CD8-positive, alpha-beta memory T cell (primary cell): ENCODE measurements at places on chromosomes 7 and 10. TPM values are rescaled to one million over a fixed set of nuclear protein-coding genes. Genes with fewer than 3 reads are reported as not detected.

Gene SSC4D
- 0.17 TPM for polyA plus RNA-seq

Gene PRLHR
- polyA plus RNA-seq, result not detected

Gene EPDR1
- polyA plus RNA-seq, result 3.0 TPM

Gene CASD1
- 15.5 TPM for polyA plus RNA-seq

Gene SRRT
- polyA plus RNA-seq, result 90.7 TPM

Gene H2AZ2
- 273 TPM for polyA plus RNA-seq

Gene WNT8B
- not detected for polyA plus RNA-seq

Gene DIP2C
- polyA plus RNA-seq, result 1.1 TPM

- H3K27me3 ChIP-seq, result no peaks in the 10 kb centered on the region
- peak overlapping the region; percentile 32 for H3K4me3 ChIP-seq
- H3K36me3 ChIP-seq, result no peaks in the 10 kb centered on the region
- DNase-seq, result peak; percentile 71
These were observed 31.6 kb downstream of the IKZF1 start for GRCh38 chr7:50335795-50336754.

- H3K27ac ChIP-seq, result no peak overlapping the region
- H3K36me3 ChIP-seq, result no peaks in the 10 kb centered on the region
- no peak overlapping the region for H3K4me3 ChIP-seq
- H3K4me1 ChIP-seq, result no peaks in the 10 kb centered on the region
- DNase-seq, result no peak
- no peaks in the 10 kb centered on the region for H3K27me3 ChIP-seq
These were observed 2.3 kb downstream of the GLI3 start for GRCh38 chr7:42234736-42235135.

- H3K4me1 ChIP-seq, result no peaks in the 10 kb centered on the region
- H3K27ac ChIP-seq, result no peak overlapping the region
- no peaks in the 10 kb centered on the region for H3K36me3 ChIP-seq
- H3K27me3 ChIP-seq, result no peaks in the 10 kb centered on the region
- no peak for DNase-seq
- no peak overlapping the region for H3K4me3 ChIP-seq
These were observed 4.6 kb upstream of the OR2A14 start for GRCh38 chr7:144118341-144118740.

DNA sequence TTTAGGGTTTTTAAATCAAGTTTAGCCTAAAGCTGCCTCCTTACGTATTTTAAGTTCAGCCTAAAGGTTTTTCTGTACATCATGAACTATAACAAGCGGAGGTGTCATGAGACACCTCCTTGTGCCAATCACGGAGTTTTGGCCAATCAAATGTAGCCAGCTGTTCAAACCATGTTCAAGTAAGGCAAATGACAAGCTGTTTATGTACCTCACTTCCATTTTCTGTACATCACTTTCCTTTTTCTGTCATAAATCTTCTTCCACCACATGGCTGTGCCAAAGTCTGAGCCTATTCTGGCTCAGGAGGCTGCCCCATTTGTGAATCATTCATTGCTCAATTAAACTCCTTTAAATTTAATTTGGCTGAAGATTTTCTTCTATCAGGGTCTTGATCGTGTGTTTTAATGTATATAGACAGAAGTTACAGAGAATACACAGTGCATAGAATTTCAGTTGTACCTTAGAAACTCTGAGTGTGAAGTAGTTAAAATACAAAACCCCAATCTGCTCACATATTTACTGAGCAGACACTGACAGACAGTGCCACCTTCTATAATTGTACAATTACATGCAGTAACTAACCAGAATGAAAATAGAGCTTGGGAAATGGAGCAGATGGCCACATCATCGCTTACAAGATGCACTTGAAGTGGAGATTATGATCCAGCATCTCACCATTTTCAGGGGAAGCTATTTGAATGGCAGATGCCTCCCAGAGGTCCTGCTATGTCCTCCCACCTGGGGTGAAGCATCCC, 76.9 kb upstream of the LANCL2 start:
- H3K27me3 ChIP-seq, result no peaks in the 10 kb centered on the region
- no peaks in the 10 kb centered on the region for H3K36me3 ChIP-seq
- DNase-seq, result no peak
- H3K4me1 ChIP-seq, result no peaks in the 10 kb centered on the region

GRCh38 chr10:82887488-82887887, 1012.5 kb downstream of the NRG3 start:
- DNase-seq, result no peak
- no peaks in the 10 kb centered on the region for H3K27me3 ChIP-seq
- H3K27ac ChIP-seq, result no peak overlapping the region
- no peaks in the 10 kb centered on the region for H3K36me3 ChIP-seq
- no peak overlapping the region for H3K4me3 ChIP-seq
- no peaks in the 10 kb centered on the region for H3K4me1 ChIP-seq

DNA sequence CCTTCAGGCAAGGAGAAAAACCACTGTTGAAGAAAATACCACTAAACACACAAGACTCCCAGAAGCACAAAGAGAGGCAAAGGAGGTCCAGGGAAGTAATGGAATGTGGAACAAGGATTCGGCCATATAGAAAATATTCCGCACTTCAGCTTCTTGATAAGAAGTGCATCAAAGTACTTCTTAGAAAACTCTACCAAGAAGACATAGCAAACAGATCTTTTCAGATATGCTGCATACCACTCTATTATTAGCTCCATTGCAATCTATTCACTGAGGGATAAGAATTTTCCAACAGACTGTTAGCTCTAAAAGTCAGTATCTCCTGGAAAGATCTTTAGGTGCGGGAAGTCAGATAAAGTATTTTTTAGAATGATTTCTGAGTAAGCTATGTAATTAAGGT, 231.8 kb downstream of the WDR11 start:
- no peaks in the 10 kb centered on the region for H3K36me3 ChIP-seq
- H3K4me3 ChIP-seq, result no peak overlapping the region
- no peak for DNase-seq
- no peak overlapping the region for H3K27ac ChIP-seq

GRCh38 chr7:40599836-40600235, 465.0 kb downstream of the SUGCT start:
- H3K27ac ChIP-seq, result no peak overlapping the region
- no peaks in the 10 kb centered on the region for H3K36me3 ChIP-seq
- H3K4me1 ChIP-seq, result no peaks in the 10 kb centered on the region
- H3K4me3 ChIP-seq, result no peak overlapping the region
- DNase-seq, result no peak
- H3K27me3 ChIP-seq, result no peaks in the 10 kb centered on the region

DNA sequence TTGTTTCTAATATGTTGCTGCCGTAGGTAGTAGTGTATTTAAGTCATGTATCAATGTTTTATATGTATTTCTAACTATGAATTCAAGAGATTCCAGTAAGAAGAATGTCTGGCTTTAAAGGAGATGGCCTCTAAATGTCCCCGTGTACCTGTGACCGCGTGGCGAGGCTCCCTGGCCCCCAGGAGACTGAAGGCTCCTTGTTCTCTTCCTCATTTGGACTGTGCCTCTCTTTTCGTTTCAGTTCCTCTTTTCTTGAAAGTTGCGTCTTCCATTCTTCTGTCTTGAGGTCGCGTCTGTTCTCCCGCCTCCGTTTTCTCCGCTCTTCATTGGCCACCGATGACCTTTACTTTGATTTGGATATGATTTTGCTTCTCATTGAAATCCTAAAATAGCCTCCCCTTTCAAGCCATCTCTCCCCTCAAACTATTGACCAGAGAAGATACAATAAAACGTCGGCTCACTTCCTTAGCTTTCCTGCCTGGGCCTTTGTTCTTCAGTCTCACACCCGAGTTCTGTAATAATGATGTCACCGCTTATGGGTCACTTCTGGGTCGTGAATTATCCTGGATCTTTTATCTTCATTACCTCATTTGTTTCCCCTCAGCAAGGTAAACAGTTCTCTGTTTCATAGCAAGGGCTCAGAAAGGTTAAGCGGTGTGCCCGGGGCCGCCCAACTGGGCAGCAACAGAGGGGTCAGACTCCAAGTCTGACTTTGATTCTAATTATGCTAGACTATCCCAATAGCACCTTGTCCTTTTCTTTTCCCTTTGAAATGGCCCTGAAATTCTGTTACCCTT, 28.7 kb downstream of the WIPI2 start:
- H3K27ac ChIP-seq, result no peak overlapping the region
- no peak for DNase-seq
- no peaks in the 10 kb centered on the region for H3K4me1 ChIP-seq
- H3K36me3 ChIP-seq, result peaks cover 42% of the 10 kb centered on the region

DNA sequence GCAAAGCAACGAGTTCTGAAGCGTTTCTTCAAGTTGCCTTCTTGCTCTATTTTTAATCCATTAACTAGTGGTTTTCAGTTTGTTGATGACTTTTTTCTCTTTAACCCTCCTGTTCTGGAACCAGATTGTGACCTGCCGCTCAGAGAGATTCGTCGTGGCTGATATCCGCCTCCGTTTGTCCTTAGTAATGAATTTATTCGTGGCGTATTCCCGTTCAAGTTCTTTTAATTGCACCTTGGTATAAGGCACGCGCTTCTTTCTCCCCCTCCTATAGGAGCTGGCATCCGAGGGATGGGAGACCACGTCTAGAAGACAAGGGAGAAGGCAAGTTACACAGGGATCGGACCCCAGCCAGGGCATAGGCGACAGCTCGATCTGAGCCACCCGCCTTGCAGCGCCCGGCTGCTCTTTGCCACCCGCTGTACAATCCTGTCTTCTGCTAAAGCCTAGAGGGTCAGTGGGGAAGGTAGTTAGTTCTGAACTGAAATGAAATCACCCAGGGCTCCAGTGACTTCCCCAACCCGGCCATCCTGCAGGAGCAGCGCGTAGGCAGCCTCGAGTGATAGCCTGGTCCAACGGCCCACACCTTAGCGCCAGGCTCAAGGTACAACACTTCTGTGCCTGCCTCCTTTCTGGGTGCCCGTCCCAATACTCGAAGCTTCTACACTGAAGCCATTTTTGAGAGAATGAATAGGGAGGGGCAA, 1.6 kb downstream of the HOXA13 start:
- H3K4me1 ChIP-seq, result peaks cover 27% of the 10 kb centered on the region
- peaks cover 83% of the 10 kb centered on the region for H3K27me3 ChIP-seq
- H3K36me3 ChIP-seq, result no peaks in the 10 kb centered on the region
- no peak overlapping the region for H3K27ac ChIP-seq

DNA sequence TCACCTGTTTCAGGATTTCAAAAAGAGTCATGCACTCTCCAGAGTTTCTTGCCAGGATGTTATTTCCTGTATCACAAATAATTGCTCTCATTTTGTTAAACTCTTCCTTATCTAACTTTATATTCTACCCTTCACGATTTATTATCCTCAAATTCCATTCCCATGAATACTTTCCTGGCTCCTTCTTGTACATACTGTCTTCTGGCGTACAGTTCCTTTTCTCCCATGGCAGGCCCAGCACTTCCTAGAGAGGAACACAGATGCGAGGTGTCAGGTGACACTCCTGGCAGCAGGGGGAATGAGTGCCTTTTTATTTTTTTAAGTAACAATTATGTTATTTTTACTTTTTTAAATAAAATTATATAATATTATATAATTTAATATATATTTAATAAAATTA, 411.9 kb downstream of the TFEC start:
- H3K27me3 ChIP-seq, result no peaks in the 10 kb centered on the region
- H3K4me3 ChIP-seq, result no peak overlapping the region
- no peaks in the 10 kb centered on the region for H3K4me1 ChIP-seq
- no peaks in the 10 kb centered on the region for H3K36me3 ChIP-seq

- no peaks in the 10 kb centered on the region for H3K36me3 ChIP-seq
- no peak overlapping the region for H3K4me3 ChIP-seq
These were observed 19.8 kb downstream of the OR2F1 start for GRCh38 chr7:143974459-143974858.

GRCh38 chr10:1048349-1048731, 579 bp downstream of the IDI1 start:
- peak overlapping the region; percentile 82 for H3K4me3 ChIP-seq
- no peaks in the 10 kb centered on the region for H3K27me3 ChIP-seq
- H3K27ac ChIP-seq, result peak overlapping the region; percentile 93
- H3K4me1 ChIP-seq, result peaks cover 68% of the 10 kb centered on the region
- H3K36me3 ChIP-seq, result peaks cover 10% of the 10 kb centered on the region

DNA sequence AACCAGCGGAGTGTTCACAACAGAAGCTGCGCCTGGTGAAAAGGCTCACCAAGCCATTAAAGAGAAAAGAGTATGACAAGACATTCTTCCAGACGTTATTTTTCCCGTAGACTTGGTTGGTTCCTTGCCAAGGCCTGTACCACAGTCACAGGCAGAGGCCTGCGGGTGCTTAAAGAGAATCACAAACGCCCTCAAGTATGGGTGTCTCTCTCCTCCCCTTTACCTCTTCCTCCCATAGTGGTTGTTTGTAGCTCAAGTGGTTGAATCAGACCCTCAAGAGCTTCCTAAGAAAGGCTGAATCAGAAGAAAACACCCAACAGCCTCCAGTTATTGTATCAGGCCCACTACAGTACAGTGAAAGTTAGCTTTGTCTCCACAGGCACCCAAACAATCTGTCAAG, 169.0 kb downstream of the CREB5 start:
- no peaks in the 10 kb centered on the region for H3K4me1 ChIP-seq
- H3K4me3 ChIP-seq, result no peak overlapping the region
- no peaks in the 10 kb centered on the region for H3K36me3 ChIP-seq

DNA sequence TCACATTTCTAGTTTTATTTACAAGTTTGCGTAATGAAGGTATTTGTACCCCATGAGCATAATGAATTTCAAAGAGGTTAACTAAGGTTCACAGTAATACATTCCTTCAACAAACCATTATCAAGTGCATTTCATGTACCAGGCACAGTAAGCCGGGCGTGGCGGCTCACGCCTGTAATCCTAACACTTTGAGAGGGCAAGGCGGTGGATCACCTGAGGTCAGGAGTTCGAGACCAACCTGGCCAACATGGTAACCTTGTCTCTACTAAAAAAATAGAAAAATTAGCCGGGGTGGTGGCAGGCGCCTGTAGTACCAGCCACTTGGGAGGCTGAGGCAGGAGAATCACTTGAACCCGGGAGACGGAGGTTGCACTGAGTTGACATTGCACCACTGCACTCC, 4.3 kb upstream of the EIF3A start:
- no peaks in the 10 kb centered on the region for H3K27me3 ChIP-seq
- no peak overlapping the region for H3K27ac ChIP-seq

DNA sequence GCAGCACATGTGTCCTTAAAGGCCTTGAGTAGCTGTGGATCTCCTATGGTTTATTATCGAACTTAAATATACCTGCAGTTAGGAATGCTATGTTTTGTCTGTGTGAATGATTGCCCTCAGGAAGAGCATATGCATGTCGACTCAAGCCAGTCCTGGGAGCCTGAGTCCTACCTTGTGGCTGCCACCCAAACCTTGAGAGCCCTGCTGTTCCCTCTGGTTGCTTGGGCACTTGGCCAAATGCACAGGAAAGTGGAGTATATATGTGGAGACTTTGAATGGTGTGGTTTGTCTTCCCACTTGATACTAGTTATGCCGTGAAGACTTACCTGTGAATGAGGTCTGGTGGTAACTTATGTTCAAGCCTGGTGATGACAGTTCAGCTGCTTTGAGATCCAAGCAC, 409.8 kb downstream of the LRMDA start:
- no peaks in the 10 kb centered on the region for H3K27me3 ChIP-seq
- no peaks in the 10 kb centered on the region for H3K36me3 ChIP-seq
- H3K27ac ChIP-seq, result no peak overlapping the region
- no peak for DNase-seq

- no peaks in the 10 kb centered on the region for H3K4me1 ChIP-seq
- H3K27me3 ChIP-seq, result no peaks in the 10 kb centered on the region
- no peak for DNase-seq
- no peaks in the 10 kb centered on the region for H3K36me3 ChIP-seq
These were observed 457.4 kb downstream of the TCERG1L start for GRCh38 chr10:130854151-130854550.

- no peak for DNase-seq
- no peaks in the 10 kb centered on the region for H3K27me3 ChIP-seq
- no peak overlapping the region for H3K4me3 ChIP-seq
- no peaks in the 10 kb centered on the region for H3K4me1 ChIP-seq
These were observed 6.8 kb upstream of the AEBP1 start for GRCh38 chr7:44097064-44097932.

GRCh38 chr10:127935071-127935561, 28.2 kb downstream of the PTPRE start:
- H3K27me3 ChIP-seq, result no peaks in the 10 kb centered on the region
- H3K4me1 ChIP-seq, result no peaks in the 10 kb centered on the region
- H3K4me3 ChIP-seq, result no peak overlapping the region
- H3K27ac ChIP-seq, result no peak overlapping the region
